Chondrocyte (in vitro differentiated cells): ENCODE measurements at places on chromosomes 11 and 22.

DNA sequence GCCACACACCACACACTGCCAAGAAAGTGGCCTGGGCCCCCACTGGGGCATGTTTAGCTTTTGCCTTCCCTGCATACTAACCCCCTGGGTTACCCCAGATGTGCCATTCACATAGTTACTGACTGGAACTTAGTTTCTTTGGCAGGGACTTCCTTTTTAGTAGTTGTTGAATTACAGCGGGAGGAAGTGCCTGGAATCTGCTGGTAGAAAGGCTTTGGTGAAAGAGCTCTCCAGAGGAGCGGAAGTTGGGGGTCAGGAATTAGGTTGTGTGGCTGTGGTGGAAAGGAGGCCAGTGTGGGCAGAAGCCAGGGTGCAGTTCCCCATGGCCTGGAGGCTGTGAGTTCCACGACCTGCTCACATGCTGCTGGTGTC lies 69.0 kb downstream of the MED15 start:
- H3K4me1 ChIP-seq, result peaks cover 25% of the 10 kb centered on the region
- H3K36me3 ChIP-seq, result peaks cover 33% of the 10 kb centered on the region
- H3K4me3 ChIP-seq, result no peak overlapping the region
- H3K27me3 ChIP-seq, result no peaks in the 10 kb centered on the region
- no peak for DNase-seq

GRCh38 chr11:42762348-42762747 lies 549.4 kb upstream of the API5 start:
- no peak overlapping the region for H3K27ac ChIP-seq
- no peaks in the 10 kb centered on the region for H3K36me3 ChIP-seq
- H3K27me3 ChIP-seq, result no peaks in the 10 kb centered on the region

DNA sequence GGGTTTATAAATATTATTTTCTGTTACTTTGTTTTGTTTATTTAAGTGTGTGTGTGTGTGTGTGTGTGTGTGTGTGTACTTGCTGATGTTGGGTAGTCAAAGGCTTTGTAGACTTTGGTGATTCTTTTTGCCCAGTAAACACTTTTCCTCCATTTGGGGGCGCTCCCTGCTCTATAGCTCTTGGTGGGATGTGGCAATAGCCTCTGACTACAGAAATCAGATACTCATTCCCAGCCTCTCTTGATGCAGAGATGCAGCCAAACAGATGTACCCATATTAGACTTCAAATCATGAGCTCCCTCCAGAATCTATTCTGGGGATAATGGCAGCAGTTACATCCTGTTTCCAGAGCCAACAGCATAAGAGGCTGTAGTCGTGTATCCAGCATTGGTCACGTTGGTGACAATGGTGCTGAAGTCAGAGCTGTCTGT lies 33.4 kb upstream of the APOL5 start:
- H3K4me3 ChIP-seq, result no peak overlapping the region
- no peak for DNase-seq
- peaks cover 7% of the 10 kb centered on the region for H3K27me3 ChIP-seq
- no peak overlapping the region for H3K27ac ChIP-seq
- no peaks in the 10 kb centered on the region for H3K4me1 ChIP-seq

- no peak for DNase-seq
- no peak overlapping the region for H3K4me3 ChIP-seq
- H3K36me3 ChIP-seq, result peaks cover 5% of the 10 kb centered on the region
- H3K27ac ChIP-seq, result no peak overlapping the region
- peaks cover 29% of the 10 kb centered on the region for H3K4me1 ChIP-seq
- no peaks in the 10 kb centered on the region for H3K27me3 ChIP-seq
These were observed 16.7 kb downstream of the CD44 start for GRCh38 chr11:35155677-35156076.

DNA sequence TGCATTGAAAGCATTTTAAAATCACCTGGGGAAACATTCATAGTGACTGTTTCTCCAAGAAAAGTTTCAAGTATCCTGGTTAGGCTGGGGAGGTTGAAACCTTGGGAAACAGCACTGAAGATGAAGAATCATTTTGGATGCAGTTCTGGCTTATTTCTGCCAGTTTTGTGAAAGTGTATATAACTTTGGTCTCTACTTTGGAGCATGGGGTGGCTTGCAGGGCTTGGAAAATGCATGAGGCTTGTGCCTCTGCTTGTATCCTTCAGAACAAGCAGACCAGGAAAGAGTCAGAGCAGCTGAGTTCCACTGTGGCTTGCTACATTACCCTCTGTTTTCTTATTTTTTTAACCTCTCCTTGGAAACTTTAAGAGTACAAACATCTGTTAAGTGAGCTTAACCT lies 19.5 kb downstream of the SLC5A12 start:
- peaks cover 1% of the 10 kb centered on the region for H3K27me3 ChIP-seq
- H3K27ac ChIP-seq, result no peak overlapping the region
- no peak for DNase-seq
- H3K36me3 ChIP-seq, result no peaks in the 10 kb centered on the region
- peaks cover 3% of the 10 kb centered on the region for H3K4me1 ChIP-seq
